ENCODE measurements at places on chromosomes 12 and 14.

GRCh38 chr14:105294142-105294597 is 6.6 kb downstream of the BRF1 start:
- peak; percentile 82 for DNase-seq

DNA sequence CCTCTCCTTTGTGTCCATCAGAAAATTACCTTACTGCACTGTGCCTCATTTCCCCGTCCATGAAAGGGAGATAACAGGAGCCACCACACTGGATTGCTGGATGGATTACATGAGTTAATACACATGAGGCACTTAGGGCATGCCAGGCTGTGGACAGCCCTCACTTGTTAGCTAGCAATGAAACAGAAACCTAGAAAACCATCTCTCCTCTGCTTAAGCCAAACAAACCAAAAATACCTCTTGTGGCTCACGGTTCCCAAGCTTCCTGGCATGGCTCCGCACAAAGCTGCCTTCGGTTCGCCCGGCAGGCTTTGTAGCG is 660 bp upstream of the HCFC2 start:
- no peak for DNase-seq

- DNase-seq = no peak
Measured at GRCh38 chr12:92673756-92674155, 29.0 kb upstream of the PLEKHG7 start.

GRCh38 chr12:120225852-120226640 is 25.1 kb upstream of the RPLP0 start:
- DNase-seq = peak; percentile 49

DNA sequence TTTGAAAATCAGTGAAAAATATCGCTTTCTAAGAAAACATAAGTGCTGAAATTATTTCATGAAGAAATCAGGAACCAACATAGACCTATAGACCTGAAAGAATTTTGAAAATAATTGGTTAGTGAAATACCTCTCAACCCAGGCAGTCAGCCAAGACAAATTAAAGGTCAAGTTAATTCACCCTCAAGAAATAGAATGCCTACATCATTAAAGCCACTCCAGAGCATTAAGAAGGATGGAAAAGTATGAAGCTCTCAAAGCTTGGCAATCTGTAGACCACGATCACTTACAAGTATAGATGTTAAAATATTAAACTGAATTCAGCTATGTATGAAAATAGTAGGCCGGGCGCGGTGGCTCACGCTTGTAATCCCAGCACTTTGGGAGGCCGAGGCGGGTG is 48.3 kb downstream of the SFSWAP start:
- no peak for DNase-seq
